ENCODE measurements at places on chromosomes 12 and 14.

DNA sequence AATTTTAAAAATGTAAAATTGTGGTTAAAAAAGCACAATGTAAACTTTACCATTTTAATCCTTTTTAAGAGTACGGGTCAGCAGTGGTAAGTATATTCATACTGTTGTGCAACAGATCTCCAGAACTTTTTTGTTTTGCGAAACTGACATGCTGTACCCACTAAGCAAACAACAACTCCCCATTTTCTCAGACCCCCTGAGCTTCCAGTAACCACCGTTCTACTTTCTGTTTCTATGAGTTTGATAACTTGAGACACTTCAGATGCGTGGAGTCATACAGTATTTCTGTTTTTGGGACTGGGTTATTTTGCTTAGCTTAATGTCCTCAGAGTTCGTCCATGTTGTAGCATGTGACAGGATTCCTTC is 38.0 kb downstream of the CHST11 start:
- no peak for DNase-seq

- DNase-seq, result no peak
These were observed 172.3 kb downstream of the DPY19L2 start for GRCh38 chr12:63495974-63496373.

DNA sequence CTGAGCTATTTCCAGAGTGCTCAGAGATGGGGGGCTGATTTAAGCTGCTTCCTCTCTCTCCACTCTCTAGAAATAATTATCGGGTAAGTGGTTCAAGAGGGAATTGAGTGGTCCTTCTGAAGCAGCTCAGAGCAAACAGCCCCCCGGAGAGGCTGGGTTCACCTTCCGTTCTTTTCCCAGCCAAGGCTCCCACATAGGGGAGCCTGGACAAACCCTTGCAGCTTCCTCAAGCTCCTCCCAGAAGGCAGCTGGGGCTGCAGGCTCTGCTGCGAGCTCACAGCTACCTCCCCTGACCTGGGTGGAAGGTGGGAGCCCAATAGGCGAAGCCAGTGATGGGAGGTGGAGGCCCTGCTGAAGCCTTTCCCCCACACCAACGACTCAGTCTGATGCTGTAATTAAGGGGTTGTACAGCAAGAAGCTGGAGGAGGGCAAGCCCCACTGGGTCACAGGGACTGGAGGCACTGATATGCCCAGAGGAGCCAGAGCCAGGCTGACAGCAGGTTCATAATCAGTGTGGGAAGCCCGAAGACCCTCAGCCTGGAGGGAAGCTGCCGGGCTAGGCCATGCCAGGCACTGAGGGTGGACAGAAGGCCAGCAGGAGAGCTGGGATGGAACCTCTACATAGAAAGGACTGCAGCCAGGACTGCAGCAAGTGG is 52.4 kb downstream of the ARL6IP4 start:
- no peak for DNase-seq

- no peak for DNase-seq
These were observed 22.4 kb downstream of the FAM181A start for GRCh38 chr14:93949511-93950075.

- DNase-seq, result peak; percentile 33
These were observed 373.5 kb upstream of the CLEC14A start for GRCh38 chr14:38629412-38629811.

- DNase-seq, result no peak
These were observed 3.3 kb downstream of the PRICKLE1 start for GRCh38 chr12:42586268-42586667.

DNA sequence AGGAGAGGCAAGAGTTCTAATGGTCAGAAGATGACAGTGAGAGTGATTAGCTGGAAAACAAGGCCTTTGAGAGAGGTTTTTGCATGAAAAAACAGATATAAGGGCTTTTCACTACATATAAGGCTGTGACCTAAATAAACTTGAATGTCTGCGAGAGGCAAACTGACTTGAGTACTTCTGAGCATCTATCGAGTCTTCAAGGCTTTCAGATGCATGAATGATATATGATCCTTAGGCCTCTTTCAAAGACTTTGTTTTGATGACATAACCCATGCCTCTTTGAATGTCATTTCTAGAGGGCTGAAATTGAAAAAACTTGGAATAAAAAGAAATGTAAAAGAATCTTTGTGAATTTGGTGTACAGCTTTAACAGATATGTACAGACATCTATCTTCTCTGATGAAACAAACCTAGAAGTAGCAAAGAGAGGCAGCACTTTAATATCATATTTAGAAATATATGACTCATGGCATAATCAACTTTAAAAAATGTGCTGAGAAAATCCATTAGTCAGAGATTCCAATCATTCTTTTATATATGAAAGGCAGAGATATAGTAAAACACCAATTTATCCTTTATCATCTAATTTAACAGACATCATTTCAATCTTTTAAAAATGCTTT is 72.6 kb downstream of the PPM1H start:
- DNase-seq, result no peak

- DNase-seq, result no peak
These were observed 19.6 kb downstream of the IFNG start for GRCh38 chr12:68139941-68140340.

DNA sequence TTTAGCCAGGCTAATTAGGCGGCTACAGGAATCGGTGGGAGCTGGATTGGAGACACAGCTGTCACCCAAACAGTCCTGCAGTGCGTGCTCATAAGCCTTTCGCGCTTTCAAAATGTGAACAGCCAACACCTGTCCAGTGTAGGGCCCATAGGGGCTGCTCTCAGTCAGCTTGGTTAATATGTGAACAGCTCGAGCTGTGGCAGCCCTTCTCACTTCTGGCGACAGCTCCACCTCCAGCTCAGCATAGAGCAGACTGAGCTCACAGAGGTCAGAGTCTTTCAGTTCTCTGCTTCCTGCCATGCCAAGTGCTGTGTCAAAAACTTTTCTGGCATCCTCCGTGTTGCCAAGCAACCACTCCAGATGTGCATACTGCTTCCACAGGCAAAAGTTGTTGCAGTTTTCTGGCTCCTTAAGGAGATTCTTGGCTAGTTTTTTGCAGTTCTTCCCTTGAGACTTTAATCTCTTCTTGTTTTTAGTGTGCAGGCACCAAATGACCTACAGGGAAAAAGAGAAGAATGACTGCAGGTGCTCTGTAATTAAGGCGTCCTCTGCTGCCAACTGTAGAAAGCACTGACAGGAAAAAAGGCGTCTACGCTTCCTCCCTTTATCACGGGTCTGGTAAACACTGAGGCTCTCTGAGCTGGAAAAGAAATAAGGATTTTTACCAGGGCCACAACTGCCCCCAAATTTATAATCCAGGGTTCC is 32.5 kb downstream of the PSMC1 start:
- no peak for DNase-seq

GRCh38 chr12:8890313-8891085 is 23.8 kb upstream of the PHC1 start:
- peak; percentile 82 for DNase-seq

Measured in GM23338 (cell line).